ENCODE measurements at places on chromosomes 3 and 15. TPM values are rescaled to one million over a fixed set of nuclear protein-coding genes. Genes with fewer than 3 reads are reported as not detected.
A peak's percentile ranks its signal among the peaks of the same experiment; 100 is the strongest.

- no peaks in the 10 kb centered on the region for H3K4me1 ChIP-seq
- no peak for DNase-seq
- no peak overlapping the region for H3K4me3 ChIP-seq
- H3K27ac ChIP-seq = no peak overlapping the region
- H3K36me3 ChIP-seq = no peaks in the 10 kb centered on the region
Measured at GRCh38 chr15:91632176-91632575, 221.3 kb upstream of the SLCO3A1 start.

DNA sequence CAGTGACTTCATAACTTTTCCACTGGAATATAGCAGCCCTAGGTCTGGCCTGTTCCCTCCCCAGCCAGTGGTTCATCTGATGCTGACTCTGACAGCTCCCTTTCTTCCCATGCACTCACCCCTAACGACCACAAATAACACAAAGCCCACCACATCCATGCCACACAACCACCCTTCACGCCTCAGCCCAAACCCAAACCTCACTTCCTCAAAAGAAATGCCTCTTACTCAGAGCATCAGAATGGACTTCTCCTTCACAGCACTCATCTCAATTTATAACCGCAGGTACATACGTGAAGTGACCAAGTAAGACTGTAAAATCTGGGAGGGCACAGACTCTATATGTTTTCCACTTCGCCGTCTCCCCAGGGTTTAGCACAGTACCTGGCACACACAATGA is 1.1 kb downstream of the RBSN start:
- peaks cover 48% of the 10 kb centered on the region for H3K36me3 ChIP-seq
- H3K27me3 ChIP-seq = peaks cover 7% of the 10 kb centered on the region
- peaks cover 27% of the 10 kb centered on the region for H3K4me1 ChIP-seq
- H3K4me3 ChIP-seq = peak overlapping the region; percentile 96

DNA sequence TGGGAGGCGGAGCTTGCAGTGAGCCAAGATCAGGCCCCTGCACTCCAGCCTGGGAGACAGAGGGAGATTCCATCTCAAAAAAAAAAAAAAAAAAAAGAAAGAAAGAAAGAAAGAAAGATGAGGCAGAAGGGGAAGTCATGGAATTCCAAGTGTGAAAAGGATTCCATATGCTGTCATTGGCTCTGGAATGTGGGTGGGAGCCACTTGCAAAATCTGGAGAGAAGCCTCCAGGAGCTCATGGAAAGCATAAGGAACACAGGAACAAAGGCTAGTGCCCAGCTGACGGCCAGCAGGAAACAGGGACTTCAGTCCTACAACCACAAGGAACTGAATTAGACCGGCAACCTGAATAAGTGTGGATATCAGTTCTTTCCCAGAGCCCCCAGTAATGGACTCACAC is 12.5 kb upstream of the TRAK1 start:
- H3K4me1 ChIP-seq = peaks cover 89% of the 10 kb centered on the region
- H3K4me3 ChIP-seq = no peak overlapping the region
- H3K27ac ChIP-seq = peak overlapping the region; percentile 41
- H3K27me3 ChIP-seq = no peaks in the 10 kb centered on the region
- no peak for DNase-seq

DNA sequence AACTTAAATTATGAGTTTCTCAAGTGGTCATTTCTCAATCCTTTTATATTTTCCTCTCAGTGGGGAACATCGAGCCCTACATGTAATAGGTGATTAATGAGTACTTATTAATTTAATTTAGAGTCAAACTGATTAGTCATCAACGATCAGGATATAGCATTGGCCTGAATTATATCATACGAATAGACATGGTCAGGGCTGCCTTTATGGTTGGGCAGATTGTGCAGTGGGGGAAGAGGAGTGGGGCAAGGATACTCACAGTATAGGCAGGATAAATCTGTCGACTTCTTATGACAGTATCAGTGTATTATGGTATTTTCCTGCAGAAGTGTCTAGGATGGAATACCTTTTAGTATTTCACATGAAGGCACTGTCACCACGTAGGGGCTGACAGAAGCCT is 27.0 kb downstream of the C2CD4A start:
- no peak for DNase-seq
- peaks cover 9% of the 10 kb centered on the region for H3K27me3 ChIP-seq
- H3K4me1 ChIP-seq = no peaks in the 10 kb centered on the region
- no peak overlapping the region for H3K4me3 ChIP-seq
- H3K36me3 ChIP-seq = no peaks in the 10 kb centered on the region
- no peak overlapping the region for H3K27ac ChIP-seq

DNA sequence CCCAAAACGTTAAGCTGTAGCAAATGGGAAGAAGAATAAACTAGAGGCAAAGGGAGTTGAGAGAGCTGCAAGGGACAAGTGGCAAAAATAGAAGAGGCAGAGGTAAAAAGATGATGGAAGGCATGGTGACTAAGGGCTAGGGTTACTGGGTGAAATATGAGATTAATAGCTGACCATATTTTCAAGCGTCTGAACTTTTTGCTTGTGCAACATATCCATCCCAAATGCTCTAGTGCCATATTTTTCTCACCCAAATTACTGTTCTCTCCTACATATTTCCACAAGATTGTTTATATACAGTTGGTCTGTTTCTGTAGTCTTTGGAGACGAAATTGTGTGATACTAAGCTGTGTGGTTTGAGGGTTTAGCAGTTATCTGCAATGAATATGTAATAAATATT is 145.5 kb downstream of the GMNC start:
- no peak for DNase-seq
- H3K27ac ChIP-seq = no peak overlapping the region
- no peaks in the 10 kb centered on the region for H3K4me1 ChIP-seq
- no peak overlapping the region for H3K4me3 ChIP-seq

GRCh38 chr3:185473290-185473815 is 25.5 kb downstream of the TMEM41A start:
- H3K27ac ChIP-seq = no peak overlapping the region
- no peaks in the 10 kb centered on the region for H3K27me3 ChIP-seq
- H3K4me3 ChIP-seq = no peak overlapping the region
- no peaks in the 10 kb centered on the region for H3K4me1 ChIP-seq

- H3K27ac ChIP-seq = no peak overlapping the region
- no peaks in the 10 kb centered on the region for H3K4me1 ChIP-seq
- no peaks in the 10 kb centered on the region for H3K27me3 ChIP-seq
- no peak overlapping the region for H3K4me3 ChIP-seq
Measured at GRCh38 chr15:34951993-34952392, 17.5 kb downstream of the AQR start.

DNA sequence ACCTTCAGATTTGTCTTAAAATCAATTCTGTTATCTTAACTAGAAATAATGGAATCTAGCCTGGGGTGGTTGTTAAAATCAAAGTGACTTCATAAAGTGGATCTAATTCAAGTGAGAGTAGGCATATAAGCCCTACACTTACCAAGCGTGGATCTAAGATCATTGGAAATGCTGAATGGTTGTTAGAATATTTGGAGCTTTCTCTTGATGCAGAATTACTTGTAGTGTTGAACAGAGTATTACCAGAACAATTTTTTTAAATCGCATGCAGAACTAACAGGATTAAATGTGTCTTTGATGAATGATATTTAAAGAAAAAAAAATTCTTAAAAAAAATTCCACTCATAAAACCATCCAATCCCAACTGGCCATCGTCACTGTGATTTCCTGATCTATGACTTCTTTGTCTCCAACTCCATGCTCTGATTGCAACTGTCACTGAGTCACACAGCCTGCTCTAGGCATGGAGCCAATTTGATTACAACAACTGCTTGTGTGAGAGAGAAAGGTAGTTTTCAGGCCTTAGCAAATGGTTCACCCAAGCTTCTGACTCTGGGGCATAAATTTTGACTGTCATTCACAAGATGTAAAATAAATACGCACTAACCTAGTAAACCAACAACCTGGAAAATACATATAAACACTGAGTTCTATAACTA is 25.9 kb upstream of the SPRED1 start:
- no peak for DNase-seq
- H3K4me1 ChIP-seq = no peaks in the 10 kb centered on the region
- H3K4me3 ChIP-seq = no peak overlapping the region
- H3K27me3 ChIP-seq = no peaks in the 10 kb centered on the region
- H3K36me3 ChIP-seq = no peaks in the 10 kb centered on the region

GRCh38 chr3:127159543-127159942 is 33.4 kb upstream of the PRR23E start:
- no peaks in the 10 kb centered on the region for H3K36me3 ChIP-seq
- no peak overlapping the region for H3K27ac ChIP-seq
- H3K27me3 ChIP-seq = peaks cover 4% of the 10 kb centered on the region
- no peak for DNase-seq
- H3K4me3 ChIP-seq = no peak overlapping the region

GRCh38 chr3:187813198-187813597 is 67.9 kb upstream of the BCL6 start:
- H3K4me3 ChIP-seq = no peak overlapping the region
- peaks cover 10% of the 10 kb centered on the region for H3K4me1 ChIP-seq
- no peaks in the 10 kb centered on the region for H3K36me3 ChIP-seq

GRCh38 chr3:5560199-5560598 is 372.7 kb downstream of the EDEM1 start:
- H3K27ac ChIP-seq = no peak overlapping the region
- H3K36me3 ChIP-seq = no peaks in the 10 kb centered on the region
- H3K27me3 ChIP-seq = no peaks in the 10 kb centered on the region

GRCh38 chr15:92421976-92422375 is 28.3 kb downstream of the ST8SIA2 start:
- no peak for DNase-seq
- H3K4me1 ChIP-seq = no peaks in the 10 kb centered on the region
- H3K4me3 ChIP-seq = no peak overlapping the region
- no peak overlapping the region for H3K27ac ChIP-seq
- peaks cover 17% of the 10 kb centered on the region for H3K27me3 ChIP-seq

- H3K27ac ChIP-seq = no peak overlapping the region
- H3K27me3 ChIP-seq = no peaks in the 10 kb centered on the region
- H3K4me1 ChIP-seq = no peaks in the 10 kb centered on the region
- H3K4me3 ChIP-seq = no peak overlapping the region
- no peaks in the 10 kb centered on the region for H3K36me3 ChIP-seq
Measured at GRCh38 chr3:182165234-182165633, 453.5 kb downstream of the SOX2 start.

DNA sequence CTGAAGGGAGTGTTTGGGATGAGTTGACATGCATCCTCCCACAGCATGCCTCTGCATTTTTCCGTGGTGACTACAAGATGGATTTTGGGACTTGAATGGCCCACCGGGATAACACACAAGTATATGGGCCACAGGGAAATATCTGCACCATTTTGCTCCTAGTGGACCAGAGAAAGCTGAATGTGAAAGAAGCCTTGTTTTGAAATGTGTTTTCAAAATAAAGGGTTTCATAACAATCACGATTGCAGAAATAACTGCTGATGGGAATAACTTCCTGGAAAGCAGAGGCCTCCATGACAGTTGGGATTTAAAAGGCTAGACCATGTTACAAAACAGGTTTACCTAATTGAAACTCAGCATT is 77.5 kb upstream of the PRR23C start:
- no peaks in the 10 kb centered on the region for H3K36me3 ChIP-seq
- no peak overlapping the region for H3K4me3 ChIP-seq
- H3K4me1 ChIP-seq = no peaks in the 10 kb centered on the region
- no peaks in the 10 kb centered on the region for H3K27me3 ChIP-seq
- DNase-seq = no peak

DNA sequence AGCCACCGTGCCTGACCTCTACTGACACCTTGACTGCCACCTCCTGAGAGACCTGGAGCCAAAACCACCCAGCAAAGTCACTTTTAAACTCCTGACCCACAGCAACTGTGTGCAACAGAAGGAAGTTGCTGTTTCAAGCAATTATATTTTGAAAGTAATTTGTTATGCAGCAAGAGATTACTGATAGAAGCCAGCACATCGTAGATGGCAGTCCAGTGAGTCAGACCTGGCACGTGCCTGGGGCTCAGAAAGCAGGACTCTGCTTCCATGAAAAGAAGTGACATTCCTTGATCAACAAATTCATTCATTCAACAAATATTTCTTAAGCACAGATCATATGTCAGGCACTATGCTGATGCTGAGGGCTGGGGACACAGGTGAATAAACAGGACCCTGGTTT is 5.7 kb upstream of the CSPG4 start:
- peaks cover 18% of the 10 kb centered on the region for H3K27me3 ChIP-seq
- no peak for DNase-seq
- no peaks in the 10 kb centered on the region for H3K36me3 ChIP-seq

DNA sequence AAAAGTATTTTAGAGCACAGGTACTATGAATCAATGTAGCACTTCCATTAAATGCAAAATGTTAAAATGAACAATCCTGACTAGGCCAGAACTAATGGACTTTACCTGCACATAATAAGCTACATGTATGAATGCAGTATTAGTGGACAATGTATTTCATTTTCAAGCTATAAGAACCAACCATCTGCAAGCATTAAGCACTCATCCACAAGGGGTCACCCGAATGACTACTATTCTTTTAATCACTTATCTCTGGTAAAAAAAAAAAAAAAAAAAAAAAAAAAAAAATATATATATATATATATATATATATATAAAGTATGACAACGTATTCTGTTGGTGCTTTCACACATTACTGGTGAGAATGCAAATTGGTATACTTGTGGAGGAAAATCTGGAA is 7.2 kb downstream of the HERC1 start:
- DNase-seq = no peak
- no peaks in the 10 kb centered on the region for H3K27me3 ChIP-seq
- H3K36me3 ChIP-seq = peaks cover 11% of the 10 kb centered on the region
- H3K4me3 ChIP-seq = no peak overlapping the region
- peaks cover 63% of the 10 kb centered on the region for H3K4me1 ChIP-seq
- H3K27ac ChIP-seq = no peak overlapping the region

DNA sequence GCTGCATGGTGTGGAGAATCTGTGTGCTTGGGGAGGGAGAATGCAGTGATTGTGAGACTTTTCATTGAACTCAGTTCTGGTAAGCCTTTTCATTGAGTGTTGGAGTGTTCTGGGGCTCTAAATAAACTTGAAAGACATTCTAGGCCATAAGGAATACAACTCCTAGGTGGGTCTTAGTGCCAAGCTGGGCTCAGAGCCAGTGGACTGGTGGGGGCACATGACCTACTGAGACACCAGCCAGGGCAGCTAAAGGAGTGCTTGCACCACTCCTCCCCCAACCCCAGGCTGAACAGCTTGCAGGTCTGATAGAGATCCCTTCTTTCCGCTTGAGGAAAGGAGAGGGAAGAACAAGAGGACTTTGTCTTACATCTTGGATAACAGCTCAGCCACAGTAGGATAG is 21.7 kb upstream of the KPNA4 start:
- H3K4me1 ChIP-seq = peaks cover 4% of the 10 kb centered on the region
- no peak overlapping the region for H3K27ac ChIP-seq
- peaks cover 25% of the 10 kb centered on the region for H3K27me3 ChIP-seq
- no peak for DNase-seq
- no peak overlapping the region for H3K4me3 ChIP-seq

Gene A4GNT
- not detected for total RNA-seq

Gene ZBTB20
- 76.2 TPM for total RNA-seq

Gene TMEM207
- total RNA-seq = not detected

Gene ERC2
- total RNA-seq = not detected

Gene ASTE1
- 15.6 TPM for total RNA-seq

Gene INSYN1
- total RNA-seq = not detected

Gene UBAP1L
- 9.6 TPM for total RNA-seq

Gene TMEM108
- total RNA-seq = not detected

Gene ANKRD34C
- not detected for total RNA-seq

Gene MYL3
- total RNA-seq = not detected

Gene KBTBD8
- total RNA-seq = 53.3 TPM
